ENCODE measurements at places on chromosomes 7 and 10.

DNA sequence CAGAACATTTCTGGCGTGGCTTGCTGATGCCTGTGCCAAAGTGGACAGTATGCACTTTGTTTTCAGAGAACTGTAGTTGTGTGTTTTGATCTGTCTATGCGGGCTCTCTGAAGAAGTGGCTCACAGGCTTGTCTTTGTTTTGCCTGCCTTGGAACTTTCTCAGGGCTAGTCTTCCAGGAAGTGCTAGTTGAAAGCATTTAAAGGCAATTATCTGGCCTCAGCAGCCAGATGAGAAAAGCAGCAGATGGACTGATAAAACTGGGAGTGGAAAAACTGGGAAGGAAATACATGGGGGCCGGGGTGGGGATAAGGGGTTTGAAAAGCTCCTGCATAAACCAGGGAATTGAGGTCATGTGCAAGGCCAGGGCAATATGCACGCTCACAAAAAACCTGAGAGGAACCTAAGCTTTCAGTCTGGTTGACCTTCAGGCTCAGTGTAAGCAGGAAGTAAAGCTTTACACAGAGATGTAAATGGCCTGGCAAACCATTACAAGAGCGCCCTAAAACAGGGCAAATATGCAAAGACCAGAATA lies 94.5 kb downstream of the ZNF33B start:
- peak; percentile 40 for DNase-seq

GRCh38 chr10:11757454-11757820 lies 15.3 kb downstream of the ECHDC3 start:
- peak; percentile 14 for DNase-seq

DNA sequence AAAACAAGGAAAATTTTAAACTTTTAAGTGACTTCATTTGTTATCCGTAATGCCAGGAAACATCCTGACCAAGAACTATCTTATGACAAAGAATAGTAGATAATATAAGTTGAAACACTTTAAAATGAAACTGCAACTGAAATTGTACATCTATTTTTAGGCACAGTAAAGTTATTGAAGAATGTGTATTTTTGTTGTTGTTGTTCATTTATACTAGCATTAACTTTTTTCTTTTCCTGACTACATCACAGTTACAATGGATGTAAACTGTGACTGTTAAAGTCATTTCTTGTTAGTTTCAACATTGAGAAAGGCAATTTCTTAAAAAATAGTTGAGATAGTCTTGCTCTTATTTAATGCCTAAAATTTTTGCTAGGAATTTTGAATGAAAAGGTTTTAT lies 2.6 kb downstream of the CPED1 start:
- DNase-seq: no peak

DNA sequence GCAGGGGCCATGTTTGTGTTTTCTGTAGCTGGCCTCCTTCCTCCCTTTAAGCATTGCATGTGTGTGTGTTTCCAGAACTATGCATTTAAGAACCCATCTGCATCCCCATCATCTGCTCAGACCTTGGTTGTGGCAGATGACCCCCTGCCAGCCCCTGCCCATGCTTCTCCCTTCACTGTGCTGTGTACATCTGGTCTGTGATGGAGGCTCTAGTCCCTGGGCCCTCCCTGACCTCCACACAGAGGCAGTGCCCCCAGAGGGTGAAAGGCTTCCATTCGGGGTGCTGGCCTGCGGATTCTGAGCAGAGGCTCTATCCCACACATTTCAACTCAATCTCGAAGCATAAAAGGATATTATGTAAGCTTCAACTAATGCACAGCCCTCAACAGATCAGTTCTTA lies 89.4 kb downstream of the TACC2 start:
- DNase-seq: no peak

DNA sequence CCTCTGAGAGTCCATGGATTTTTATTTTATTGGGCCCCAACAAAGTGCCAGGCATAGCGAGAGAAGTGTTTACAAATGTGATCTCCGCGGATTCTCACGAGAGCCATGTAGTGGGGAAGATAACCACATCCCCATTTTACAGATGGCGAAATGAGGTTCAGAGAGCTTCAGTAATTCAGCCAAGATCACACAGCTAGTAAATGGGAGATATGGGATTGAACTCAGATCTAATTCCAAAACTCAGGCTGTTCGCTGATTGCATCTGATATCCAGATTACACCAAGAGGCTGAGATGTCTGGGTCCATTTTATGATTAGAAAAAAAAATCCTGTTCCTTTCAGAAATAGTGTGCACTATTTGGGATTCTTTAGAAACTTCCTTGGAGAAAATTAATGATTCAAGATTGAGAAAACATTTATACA lies 1.3 kb downstream of the FAS start:
- no peak for DNase-seq

GRCh38 chr10:49318755-49319154 lies 19.8 kb downstream of the C10orf71 start:
- DNase-seq: no peak

DNA sequence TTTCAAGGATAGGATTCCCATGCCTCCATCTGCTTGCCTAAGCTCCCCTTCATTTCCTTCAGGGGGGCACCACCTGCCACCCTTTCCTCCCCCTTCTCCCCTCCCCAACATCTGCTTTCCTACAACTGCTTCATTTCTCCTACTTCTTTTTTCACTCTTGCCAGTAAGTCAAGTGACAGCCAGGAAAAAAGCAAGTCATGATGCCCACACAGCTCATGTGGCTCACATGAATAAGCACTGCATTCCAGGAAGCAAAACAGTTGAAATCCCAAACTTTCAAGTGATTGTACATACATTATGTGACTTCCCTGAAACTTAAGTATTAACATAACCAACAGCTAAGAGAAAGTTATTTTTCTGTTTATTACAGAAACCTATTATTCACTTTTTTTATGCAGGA lies 78.6 kb downstream of the TNS3 start:
- DNase-seq: no peak

DNA sequence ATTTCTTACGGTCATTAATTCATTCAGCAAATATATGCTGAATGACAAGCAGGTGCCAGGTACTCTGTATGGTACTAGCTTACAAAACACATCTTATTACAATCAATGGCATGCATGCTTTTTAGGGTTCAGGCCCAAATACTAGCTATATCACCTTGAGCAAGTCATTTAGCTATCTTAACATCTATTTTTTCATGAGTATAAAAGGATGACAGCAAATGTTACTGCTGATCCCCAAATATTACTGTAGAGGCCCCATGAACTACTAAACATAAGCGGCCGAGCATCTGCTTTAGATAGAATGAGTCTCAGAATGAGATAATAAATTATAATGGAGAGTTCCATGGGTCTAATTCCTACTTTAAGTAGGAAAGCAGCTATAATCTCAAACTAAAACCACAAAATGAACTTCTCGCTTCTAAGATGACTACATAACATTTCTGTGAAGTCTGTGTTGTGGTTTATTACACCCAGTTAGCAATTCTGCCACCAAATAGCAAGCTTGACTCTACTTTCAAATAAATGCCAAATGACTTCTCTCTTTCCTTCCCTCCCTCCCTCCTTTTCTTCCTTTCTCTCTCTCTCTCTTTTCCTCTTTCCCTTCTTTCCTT lies 113.7 kb upstream of the LRRN3 start:
- no peak for DNase-seq

- DNase-seq: no peak
These were observed 134.6 kb upstream of the CHST15 start for GRCh38 chr10:124227988-124228387.

DNA sequence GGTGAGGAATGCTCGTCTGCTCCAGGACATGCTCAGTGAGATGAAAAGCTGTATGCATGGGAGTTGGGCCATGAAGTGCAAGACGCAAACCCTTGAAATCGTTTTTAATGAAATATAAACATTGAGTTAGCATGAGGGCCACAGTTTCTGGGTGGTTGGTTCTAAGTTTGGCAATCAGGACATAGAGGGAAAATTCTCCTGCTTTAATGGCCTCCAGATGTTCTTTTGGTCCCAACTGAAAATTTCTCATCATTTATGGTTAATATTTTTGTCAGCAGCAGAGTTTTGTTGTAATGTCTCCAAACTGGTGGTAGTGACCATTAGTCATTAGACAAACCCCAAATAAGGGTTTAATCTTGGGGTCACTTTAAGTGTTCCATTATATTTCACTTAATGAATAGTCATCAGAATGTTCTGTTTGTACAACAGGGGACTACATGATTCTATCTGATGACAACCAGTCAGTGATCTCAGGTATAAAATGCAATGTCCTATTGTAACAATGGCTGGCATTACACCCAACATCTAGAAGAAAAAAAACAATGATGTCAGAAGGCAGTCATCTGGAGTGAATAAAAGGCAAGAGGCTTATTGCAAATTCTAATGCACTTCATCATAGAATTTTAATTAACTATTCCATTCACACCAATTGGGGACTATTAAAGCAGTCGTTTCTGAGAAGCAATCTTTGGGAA lies 197.4 kb downstream of the JCAD start:
- DNase-seq: no peak

- DNase-seq: no peak
These were observed 98.4 kb upstream of the STEAP1B start for GRCh38 chr7:22598318-22598920.

DNA sequence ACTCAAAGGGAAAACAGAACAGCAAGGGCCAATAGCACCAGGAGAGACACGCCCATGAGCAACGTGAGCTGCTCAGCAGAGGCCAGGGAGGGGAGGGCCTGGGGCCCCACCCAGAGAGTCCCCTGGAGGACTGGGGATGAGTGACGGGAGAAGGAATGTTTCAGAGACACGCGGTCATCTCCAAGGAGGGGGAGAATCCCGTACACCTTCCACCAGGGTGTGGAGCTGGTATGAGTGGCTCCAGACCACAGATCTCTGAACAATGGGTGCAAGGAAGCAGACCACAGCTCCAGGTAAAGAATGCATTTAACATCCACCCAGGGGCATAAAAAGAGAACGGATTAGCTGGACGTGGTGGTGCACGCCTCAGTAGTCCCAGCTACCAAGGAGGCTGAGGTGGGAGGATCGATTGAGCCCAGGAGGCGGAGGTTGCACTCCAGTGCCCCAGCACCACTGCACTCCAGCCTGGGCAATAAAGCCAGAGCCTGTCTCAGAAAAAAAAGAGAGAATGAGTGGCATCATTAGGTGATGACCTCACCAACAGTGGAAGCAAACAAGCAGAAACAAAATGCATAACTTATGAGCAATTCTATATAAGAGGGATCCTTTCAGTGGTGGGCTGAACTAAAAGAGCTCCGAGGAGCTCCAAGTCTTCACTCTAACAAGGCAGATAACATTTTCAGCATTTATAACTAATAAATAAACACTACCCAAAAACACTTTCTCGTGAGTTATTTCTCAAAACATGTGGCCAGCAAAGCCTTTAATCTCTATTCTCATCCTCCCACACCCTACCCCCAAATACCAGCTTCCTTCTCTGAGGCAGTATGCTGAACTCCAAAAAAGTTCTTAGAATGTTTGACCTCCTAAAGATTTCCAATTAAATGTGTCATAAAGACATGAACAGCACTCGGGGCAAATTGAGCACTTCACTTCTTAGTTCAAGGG lies 12.5 kb downstream of the PSAP start:
- no peak for DNase-seq

GRCh38 chr10:97333351-97333600 lies 1.3 kb downstream of the FRAT2 start:
- DNase-seq: no peak

GRCh38 chr7:84701524-84702306 lies 485.1 kb downstream of the SEMA3D start:
- no peak for DNase-seq

DNA sequence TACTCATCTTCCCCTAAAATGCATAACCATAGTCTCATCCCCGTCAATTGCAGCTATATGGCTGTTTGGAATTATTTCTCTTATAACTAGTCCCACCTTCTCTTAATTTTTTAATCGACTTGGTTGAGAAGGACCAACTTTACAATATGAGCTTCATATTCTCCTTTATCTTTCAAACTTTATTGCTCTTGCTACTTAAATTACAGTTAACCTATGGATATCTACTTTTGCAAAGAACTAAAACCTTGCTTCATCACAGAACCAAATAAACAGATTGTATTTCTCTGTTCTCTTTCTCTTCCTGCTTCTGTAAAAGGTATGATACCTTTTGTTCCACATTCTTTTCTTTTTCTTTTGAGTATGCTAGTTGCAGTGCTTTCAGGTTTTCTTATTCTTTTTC lies 6.1 kb downstream of the CREM start:
- no peak for DNase-seq

- DNase-seq: no peak
These were observed 115.9 kb upstream of the CACUL1 start for GRCh38 chr10:118870467-118871243.

GRCh38 chr7:84399661-84400060 lies 205.1 kb upstream of the SEMA3A start:
- no peak for DNase-seq

DNA sequence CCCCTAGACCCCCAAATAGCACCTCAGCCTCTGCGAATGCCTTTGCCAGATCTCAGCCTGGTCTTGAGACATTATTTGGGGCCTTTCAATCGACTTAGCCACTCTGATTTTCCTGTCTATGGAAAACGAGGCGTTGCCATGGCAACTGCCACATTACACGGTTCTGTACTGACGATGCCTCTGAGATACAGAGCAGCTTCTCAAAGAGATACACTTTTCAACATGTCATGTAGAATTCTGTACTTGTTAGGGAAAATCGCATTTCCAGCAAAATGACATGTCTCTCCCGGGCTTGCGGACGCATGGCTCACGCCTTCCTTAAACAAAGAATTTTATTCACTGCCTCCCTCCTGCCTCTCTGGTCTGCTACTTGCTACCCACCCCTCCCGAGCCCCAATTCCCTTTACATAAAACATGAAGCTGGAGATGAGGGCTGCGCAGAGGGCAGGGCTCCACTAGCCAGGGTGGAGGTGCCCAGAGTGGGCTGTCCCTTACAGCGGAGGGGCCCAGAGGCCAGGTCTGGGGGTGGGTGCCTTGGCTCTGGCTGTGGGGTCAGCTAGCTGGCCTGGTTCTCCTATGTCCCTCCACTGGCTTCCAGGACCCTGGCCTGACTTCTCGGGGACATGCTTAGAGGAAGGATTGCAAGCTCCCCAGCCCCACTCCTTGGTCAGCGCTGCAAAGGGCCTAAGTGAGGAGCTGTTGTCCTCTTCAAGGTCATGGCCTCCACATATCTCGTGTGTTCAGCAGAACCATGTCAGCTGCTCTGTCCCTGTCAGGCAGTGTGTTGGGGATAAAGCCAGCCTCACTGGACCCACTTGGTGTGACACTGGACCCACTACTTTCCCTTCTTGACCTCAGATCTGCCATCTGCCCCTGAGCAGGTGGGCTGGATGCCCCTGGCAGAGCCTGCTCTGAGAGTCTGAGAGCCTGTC lies 342.5 kb downstream of the RPS24 start:
- DNase-seq: no peak

Data from KBM-7 (cell line).